Stromal cell of bone marrow (primary cell): ENCODE measurements at places on chromosomes 3 and 15.

GRCh38 chr3:32120471-32120870, 14.1 kb downstream of the GPD1L start:
- no peak for DNase-seq

GRCh38 chr15:64751464-64751863, 23.9 kb downstream of the RBPMS2 start:
- DNase-seq: no peak

GRCh38 chr3:140242818-140243276, 307.9 kb downstream of the CLSTN2 start:
- no peak for DNase-seq

DNA sequence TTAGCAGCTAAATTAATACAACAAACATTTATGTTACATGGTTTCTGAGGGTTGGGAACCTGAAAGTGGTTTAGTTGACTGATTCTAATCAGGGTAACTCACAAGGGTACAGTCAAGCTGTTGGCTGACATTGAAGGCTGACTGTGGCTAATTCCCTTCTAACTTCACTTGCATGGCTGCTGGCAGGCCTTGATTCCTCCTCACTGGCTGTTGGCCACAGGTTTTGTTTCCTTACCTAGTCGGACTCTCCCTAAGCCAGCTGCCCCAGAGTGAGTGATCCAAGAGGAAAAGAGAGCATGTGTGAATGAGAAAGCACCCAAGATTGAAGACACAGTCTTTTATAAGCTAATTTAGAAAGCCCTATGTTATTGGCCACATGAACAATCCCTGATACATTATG, 700.1 kb downstream of the ROBO1 start:
- no peak for DNase-seq

DNA sequence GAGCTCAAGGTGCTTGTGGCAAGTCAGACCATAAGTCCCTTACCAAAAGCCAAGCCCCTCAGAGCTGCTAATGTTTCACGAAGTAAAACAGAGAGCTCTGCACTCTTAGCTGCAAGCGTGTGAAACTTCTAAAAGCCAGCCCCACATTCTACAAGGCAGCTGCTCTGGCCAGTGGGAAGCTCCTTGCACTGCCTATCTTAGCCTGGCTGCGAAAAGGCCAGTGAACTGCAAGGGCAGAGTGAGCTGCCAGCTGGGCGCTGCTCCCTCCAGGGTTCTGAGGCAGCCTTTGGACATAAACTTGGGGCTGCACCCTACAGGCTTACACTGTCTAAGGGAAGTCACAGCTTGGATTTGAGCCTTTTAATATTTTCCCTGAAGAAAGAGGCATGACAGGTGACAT, 2.2 kb upstream of the MUSTN1 start:
- DNase-seq: no peak

GRCh38 chr3:158058495-158059130, 47.6 kb downstream of the SHOX2 start:
- no peak for DNase-seq

DNA sequence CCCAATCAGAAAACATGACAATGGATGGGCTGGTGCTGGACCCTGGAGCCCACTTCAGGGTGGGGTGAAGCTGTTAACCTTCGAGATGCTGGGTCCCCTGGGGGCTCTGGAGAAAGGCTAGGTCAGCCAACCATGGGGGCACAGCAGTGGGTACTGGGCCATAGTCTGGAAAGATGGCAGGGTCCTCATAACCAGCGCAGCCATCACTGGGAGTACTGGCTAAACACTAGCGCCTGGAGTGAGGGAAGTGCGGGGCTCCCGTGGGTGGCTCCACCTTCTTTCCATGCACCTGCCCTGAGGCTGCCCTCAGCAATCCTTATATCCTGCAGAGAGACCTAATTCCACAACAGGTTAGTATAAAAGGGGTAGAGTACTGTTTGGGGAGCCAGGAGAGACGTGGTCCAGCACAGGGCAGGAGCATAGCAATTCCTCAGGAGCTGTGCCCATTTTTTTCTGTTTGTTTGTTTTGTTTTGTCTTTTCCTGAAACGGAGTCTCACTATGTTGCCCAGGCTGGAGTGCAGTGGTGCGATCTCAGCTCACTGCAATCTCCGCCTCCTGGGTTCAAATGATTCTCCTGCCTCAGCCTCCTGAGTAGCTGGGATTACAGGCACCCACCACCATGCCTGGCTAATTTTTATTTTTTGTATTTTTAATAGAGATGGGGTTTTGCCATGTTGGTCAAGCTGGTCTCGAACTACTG, 122.6 kb upstream of the MEF2A start:
- no peak for DNase-seq

- DNase-seq: no peak
Observed at GRCh38 chr3:66395635-66396034, 105.2 kb downstream of the LRIG1 start.

- no peak for DNase-seq
Observed at GRCh38 chr15:70526974-70527325, 236.4 kb downstream of the UACA start.

GRCh38 chr3:149596134-149596770, 61.6 kb downstream of the WWTR1 start:
- peak; percentile 46 for DNase-seq

GRCh38 chr3:72047221-72047871, 262.4 kb upstream of the PROK2 start:
- no peak for DNase-seq

- no peak for DNase-seq
Observed at GRCh38 chr15:88710027-88710715, 71.4 kb downstream of the ISG20 start.

GRCh38 chr15:65085990-65086679, 9.6 kb downstream of the KBTBD13 start:
- DNase-seq: no peak

DNA sequence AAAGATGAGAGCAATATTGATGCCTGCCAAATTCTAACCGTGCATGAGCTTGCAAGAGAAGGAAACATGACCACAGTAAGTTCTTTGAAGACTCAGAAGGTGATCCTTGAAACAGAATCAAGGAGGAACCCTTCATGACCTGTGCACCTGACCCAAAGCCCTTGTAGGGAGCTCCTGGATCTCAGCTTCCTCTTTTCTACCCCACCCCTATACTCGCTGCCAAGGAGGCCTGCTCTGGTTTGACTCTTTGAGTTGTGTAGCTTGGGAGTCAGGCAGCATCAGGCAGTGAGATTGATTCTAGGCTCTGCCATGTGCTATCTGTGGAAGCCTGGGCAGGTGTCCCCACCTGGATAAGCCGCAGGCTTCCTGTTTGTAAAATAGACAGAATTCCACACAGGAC, 10.6 kb downstream of the TTC21A start:
- DNase-seq: no peak

DNA sequence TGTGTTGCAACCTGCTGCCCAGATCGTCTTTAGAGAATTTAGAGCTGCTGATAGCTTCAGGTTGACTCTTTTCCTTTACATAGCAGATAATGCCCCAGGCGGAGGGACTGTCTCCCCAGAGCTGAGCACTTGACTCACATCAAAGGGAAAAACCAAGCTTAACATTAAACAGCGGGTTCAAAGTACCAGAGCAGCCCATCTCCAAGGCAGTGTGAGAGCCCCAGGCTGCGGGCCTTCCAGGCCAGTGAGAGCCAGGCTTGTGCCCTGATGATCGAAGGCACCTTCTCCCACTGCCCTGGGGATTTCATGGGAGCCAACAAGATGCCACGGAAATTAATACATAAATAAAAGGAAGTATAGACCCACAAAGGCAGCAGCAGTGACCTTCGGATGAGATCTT, 275.6 kb downstream of the XXYLT1 start:
- DNase-seq: no peak

DNA sequence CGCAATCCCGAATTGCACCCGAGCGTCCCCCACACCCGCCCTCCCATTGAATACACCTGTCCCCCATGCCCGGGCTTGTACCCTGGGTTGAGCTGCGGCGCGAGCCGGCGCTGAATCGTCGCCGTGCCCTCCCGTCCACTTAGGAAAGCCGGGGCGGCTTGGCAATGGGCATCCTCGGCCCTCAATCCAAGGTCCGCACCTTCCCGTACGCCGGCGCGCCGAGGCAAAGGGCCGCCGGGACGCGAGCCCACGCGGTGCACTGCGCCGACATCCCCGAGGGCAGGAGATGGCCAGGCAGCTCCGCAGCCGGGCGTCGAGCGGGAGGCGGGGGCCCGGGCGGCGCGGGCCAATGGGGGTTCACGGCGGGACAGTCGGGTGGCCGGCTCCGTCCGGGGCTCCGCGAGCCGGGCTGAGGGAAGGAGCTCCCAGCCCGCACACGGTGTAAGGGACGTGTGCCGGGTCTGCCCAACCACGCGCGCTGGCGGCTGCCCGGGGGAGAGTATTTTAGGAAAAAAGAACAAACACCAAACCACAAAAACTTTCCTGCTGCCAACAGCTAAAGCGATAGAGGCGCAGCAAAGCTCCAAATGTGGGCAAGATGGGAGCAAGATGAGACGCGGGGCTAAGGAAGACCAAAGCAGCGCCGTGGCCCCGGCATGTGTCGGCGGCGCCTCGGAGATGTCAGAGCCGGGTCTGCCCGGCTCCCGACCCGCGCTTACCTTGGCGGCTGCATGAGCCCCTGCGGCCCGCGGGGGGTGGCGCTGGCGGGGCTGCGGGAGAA, 621 bp downstream of the RGMA start:
- DNase-seq: no peak

- DNase-seq: no peak
Observed at GRCh38 chr3:85652360-85652759, 693.6 kb downstream of the CADM2 start.
